ENCODE measurements at places on chromosomes 7 and 10.

- no peak for DNase-seq
Measured at GRCh38 chr7:2940466-2940865, 96.4 kb upstream of the GNA12 start.

- no peak for DNase-seq
Measured at GRCh38 chr10:118342638-118343020, 505 bp upstream of the FAM204A start.

GRCh38 chr7:129454249-129454551 lies 20.0 kb downstream of the STRIP2 start:
- no peak for DNase-seq

DNA sequence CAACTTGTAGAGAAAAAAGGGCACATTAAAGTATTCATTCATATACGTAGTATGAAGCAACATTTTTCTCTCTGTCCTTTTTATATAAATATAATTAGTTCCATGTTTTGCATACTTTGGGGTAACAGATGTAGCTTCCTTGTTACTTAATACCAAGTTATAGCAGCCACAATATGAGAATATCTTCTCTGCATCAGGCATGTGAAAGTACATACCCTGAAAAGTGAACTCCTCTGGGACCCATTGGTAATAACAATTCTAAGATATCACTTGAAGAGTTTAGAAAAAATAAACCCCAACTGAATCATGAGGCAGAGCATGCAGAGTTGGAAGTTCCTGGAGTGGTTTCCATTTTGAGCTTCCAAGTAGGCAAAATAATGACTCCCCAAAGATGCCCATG lies 2.4 kb upstream of the CRPPA start:
- no peak for DNase-seq

DNA sequence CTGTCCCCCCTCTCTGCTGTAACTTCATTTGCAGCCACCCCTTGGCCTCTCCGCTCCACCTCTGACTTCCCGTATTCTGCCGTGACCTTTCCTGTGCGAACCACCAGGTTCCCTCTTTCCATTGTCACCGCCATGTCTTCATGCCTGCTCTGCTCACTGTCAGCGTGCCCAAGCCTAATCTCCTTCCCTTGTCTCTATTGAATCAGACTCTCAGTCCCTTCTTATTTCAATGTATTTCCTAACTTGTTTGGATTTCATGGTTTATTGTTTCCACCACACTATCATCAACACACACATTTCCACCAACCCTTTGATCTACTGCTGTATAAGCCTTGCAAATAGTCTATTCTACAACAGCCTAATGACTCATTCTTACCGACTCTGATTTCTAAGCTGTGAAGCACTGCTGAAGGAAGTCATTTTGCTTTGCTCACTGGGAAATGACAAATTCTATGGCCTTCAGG lies 30.0 kb upstream of the INHBA start:
- DNase-seq, result no peak

DNA sequence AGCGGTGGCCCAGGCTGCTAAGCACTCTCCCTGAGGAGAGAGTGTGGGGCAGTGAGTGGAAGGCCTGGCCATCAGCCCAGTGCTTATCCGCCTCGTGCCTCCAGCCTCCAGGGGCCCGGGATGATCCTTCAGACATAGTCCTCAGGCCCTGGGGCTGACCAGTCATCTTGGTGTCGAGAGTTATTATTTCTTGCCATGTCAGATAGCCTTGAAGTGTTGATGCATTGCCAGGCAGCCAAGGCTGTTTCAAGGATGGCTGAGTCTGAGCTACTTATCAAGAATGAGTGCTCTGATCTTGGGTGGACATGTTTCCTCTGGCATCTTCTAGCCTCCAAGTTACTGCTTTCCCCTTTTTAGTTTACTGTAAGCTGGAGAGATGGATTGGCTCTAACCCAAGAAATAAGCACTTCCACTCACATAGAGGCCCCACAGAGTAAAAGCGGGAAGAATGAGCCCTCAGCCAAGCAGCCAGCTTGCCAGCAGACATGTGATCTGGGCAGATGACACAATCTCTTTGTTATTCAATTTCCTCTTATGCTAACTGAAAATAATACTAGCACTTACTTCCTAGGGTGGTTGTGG lies 136.5 kb upstream of the NAMPT start:
- DNase-seq, result no peak

DNA sequence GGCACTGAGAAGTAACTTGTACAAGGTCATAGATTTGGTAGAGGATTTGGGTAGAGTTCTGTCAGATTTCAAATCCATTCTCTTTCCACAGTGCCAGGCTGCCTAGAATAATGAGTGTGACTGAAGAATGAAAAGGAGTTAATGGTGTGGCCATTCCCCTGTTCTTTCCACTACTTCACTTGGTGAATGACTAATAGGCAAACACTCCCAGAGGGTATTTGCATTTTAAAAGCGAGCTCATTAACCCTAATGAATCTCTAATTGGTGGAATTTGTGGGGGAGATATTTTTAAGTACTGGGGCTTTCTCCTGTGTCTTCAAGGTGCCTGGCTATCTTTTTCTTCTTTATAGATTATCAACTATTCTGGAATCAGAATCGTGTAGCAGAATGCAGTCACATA lies 74.8 kb upstream of the RPA3 start:
- no peak for DNase-seq

GRCh38 chr10:93080350-93081046 lies 6.8 kb downstream of the CYP26A1 start:
- DNase-seq, result peak; percentile 45

DNA sequence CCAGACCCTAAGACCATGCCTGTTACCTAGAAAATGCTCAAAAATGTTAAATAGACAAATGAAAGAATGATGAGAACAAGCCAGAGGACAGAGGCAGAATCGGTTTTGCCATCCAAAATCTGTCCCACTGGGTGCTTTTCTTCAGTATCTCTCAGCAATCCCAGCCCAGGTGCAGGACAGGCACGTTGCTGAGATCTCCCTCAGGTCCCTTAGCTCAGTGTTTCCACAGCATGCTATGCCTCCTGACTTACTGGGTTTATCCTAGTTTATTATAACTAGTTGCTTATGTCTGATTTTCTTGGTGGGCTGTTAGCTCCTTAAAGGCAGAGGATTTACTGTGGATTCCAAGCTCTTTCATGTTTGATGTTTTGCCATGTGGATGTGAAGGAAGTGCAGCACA lies 20.3 kb downstream of the CPED1 start:
- no peak for DNase-seq

GRCh38 chr10:117699436-117700075 lies 157.0 kb downstream of the EMX2 start:
- DNase-seq, result no peak

Data from DND-41 (cell line).